Activated T-helper 2 cell treated with anti-CD3 and anti-CD28 coated beads, Interferon-gamma antibody, Interleukin-2, Interleukin-4, amounts not matched to agents 10 μg/mL and 5 μg/mL and 100 μg/mL, durations not matched to agents 14 hours and 24 hours and 36 hours (primary cell): ENCODE measurements at places on chromosomes 6 and 20.

GRCh38 chr20:33828967-33829560 lies 17.9 kb downstream of the CHMP4B start:
- no peak for DNase-seq

DNA sequence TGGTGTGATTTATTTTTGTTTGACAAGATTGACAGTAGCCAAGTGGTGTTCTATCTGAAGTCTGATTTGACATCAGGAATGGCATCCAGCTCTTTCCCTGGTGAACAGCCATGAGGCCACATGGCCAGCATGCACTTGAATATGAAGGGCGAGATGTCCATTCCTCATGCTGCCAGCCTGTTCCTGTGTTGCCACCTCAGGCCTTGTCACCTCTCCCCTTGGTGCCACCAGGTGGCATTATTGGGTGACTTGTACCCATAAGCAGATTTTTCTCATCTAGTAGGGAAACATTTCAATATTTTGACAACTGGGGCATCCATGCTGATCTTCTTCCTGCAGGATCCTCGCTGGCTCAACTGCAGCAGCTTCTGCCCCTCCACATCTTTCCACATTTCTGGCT lies 199.1 kb downstream of the ERMARD start:
- DNase-seq, result no peak

DNA sequence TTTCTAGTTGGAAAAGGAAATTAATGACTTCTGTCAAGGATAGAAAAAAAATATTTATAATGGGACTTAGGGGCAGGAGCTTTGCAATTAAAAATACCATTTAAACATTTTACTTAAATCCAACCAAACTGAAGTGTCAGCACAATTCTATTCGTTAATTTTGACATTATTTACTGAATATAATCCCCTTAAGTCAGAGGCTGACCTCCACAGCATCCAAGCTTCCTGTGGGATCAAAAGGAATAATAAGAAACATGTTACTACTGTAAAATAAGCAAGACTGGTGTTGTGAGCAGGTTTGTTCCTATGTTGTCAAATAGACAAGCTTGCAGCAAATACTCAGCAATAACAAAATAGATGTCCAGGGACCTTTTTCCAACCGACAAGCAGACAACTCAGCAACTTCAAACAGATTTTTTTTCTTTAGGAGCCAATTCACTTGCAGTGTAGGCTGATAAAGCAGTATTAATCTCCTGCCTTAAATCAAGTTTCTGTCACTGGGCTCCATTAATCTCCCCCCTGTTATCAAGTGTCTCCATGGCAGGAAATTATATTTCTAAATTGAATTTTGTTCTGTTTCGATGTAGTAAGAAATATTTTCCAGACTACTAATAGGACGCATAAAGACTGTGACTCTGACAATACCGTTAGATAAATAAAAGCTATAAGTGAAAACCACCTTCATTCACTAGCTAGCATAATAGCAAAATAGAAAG lies 157.4 kb downstream of the HACE1 start:
- DNase-seq, result no peak

DNA sequence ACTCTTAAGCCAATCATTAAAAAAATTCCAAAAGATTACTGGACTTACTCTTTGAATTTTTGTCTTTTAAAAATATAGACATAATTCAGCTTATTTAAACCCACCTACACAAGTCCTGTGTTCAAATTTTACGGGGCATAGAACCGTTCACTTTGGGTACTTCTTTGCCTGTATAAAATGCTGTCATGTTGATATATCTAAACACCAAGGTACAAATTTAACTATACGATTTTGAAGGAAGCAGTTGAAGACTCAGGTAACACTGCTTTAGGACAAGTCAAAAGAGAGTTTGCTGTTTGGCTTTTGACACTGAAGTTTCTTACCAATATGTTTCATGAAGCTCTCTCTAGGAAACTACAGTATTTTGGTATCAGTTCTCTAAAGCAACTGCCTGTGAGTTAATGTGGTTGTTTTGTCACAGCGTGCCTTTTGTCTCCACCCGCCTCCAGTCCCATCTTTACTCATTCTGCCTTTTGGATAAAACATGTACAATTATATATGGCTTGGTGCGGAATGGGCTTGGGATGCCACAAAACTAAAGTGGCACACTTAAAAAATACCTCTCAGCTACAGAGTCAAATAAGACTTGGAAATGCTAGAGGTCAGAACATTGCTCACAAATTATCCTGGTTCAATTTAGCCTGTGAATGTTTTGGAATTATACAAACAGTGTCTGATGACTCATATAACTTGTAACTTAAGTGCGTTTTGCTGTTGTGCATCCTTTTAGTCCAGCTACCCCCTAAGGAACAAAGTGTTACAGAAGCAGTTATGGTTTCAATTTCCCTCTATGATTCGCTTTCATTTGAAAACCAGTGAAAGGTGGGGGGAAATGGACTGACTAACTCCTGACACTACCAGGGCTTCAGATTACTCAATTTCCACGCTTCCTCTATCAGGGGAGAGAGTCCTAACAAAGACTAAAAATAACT lies 38.7 kb downstream of the RGS17 start:
- DNase-seq, result no peak

GRCh38 chr6:52260634-52261033 lies 16.3 kb upstream of the IL17F start:
- DNase-seq, result no peak

- no peak for DNase-seq
Measured at GRCh38 chr6:130560231-130560630, 194.4 kb downstream of the TMEM200A start.

DNA sequence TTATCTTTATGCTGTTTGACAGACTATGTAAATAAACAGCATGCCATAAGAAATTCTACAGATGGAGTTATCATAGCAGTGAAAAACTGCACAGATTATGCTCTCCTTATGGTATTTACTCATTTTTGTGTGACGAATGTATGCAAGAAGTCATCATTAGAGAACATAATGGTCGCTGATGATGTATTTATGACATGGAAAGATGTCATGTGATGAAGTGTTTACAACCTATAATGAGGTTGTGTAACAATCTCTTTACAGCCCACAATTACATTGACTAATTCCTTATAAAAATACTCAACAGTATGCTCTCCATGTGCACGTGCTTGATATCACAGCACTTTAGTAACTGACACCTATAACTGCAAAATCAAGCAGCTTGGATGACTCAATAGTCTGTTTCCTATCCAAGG lies 192.4 kb downstream of the BMP2 start:
- no peak for DNase-seq

GRCh38 chr6:490251-491037 lies 98.9 kb downstream of the IRF4 start:
- no peak for DNase-seq

GRCh38 chr20:2804041-2804828 lies 3.8 kb upstream of the CPXM1 start:
- no peak for DNase-seq

DNA sequence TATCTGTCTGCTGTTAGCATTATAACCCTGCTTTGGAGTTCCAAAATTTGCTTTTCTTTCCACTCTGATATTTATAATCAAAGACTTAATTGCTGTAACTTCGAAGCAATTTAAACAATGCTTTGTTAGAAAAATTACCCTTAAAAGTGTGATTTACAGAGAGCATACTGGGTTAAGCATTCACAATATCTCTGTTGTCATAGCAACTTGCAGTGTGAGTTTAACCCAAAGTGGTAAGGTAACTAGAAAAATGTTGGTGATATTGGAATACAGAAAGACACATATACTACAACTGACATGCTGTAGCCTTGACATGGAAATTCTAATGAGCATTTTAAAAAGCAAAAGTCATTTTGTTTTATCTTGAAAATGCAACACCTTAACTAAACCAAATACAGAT lies 70.4 kb upstream of the SMLR1 start:
- no peak for DNase-seq

DNA sequence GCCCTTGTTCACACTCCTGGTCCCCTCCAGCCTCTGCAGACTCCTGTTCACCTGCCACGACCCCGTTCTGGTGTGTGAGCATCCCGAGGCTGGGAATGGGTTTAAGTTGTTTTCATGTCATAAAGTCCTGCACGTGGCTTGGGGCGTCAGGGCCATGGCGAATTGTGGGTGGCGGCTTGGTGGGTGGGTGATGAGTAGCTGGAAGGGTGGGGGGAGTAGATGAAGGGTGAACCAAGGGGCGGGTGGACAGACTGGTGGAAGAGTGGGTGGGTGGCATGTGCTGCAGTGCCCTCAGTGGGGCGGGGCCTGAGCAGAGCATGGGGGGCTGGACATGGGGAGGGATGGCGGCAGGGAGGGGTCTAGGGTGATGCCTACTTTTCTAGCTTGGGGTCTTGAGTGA lies 54.3 kb downstream of the DLGAP4 start:
- no peak for DNase-seq

DNA sequence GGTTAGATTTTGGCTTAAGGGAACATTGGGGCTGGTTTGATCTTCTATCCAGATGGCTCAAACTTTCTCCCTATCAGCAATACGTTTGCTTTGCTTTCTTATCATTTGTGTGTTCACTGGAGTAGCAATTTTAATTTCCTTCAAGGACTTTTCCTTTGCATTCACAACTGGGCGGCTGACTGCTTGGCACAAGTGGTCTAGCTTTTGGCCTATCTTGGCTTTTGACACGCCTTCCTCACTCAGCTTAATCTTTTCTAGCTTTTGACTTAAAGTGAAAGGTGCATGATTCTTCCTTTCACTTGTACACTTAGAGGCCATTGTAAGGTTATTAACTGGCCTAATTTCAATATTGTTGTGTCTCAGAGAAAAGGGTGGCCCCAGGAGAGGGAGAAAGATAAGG lies 254.9 kb downstream of the PLCB1 start:
- DNase-seq, result no peak

DNA sequence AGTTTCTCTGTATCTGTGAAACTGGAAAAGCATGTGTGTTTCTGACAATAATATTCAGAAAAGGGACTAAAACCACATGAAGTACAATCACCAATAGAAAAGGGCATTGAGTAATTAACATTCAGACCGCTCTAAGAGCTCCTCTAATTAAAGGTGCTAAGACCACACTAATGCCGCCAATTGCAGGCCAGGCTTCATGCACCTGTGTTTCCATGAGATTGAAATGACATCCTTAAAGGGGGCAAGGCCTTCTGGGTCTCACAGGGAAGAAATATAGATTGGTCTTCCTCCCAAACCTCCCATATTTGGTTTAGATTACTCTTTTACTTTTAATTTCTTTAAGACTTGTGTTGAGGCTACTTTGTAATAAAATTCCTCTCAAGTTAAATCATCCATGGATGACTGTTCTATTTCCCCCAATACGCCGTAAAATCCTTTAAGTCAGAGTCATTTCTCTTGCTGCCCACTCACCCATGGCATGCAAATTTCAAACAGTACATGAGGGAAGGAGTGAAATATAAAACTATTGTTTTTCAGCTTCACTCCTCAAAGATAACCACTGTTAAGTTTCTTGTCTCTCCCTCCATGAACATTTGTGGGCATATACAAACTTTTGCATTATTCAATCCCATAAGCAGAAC lies 110.6 kb downstream of the UBE3D start:
- DNase-seq, result no peak

- no peak for DNase-seq
Measured at GRCh38 chr6:70131528-70131927, 171.4 kb downstream of the COL9A1 start.

- no peak for DNase-seq
Measured at GRCh38 chr20:13552061-13552460, 86.7 kb downstream of the TASP1 start.

- DNase-seq, result no peak
Measured at GRCh38 chr6:95294043-95294442, 283.3 kb upstream of the MANEA start.

- DNase-seq, result no peak
Measured at GRCh38 chr6:9484686-9485085, 930.2 kb downstream of the TFAP2A start.

GRCh38 chr20:36210436-36211021 lies 25.7 kb upstream of the AAR2 start:
- no peak for DNase-seq

DNA sequence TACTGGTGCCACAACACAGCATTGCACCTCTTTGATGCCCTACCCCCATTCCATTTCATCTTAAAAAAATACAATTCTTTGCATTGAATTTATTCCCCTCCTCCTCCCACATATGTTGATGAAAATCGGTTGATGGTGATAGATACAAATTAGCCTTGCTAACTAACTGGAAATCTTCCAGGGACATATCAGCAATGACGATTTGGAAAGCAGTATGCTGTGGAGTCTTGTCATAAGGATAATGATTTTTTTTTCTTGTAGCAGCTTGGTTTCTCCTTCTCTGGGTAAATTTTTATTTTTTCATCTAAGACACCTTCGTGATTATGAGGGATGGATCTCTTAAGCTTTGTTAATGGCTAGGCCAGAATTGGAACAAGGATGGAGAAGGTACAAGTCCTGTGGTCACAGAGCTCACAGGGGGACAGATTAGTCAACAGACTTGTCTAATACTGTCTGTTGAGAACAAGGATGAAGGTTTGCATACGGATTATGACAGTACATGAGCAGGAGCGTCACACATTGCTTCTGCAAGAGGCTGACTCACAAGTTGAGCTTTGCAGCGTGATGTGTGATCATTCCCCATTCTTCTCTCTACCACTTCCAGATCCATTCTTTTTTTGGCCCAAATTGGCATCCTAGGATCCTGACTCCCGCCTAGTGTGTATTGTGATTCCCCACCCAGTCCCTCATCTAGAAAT lies 233.1 kb upstream of the FERMT1 start:
- no peak for DNase-seq

DNA sequence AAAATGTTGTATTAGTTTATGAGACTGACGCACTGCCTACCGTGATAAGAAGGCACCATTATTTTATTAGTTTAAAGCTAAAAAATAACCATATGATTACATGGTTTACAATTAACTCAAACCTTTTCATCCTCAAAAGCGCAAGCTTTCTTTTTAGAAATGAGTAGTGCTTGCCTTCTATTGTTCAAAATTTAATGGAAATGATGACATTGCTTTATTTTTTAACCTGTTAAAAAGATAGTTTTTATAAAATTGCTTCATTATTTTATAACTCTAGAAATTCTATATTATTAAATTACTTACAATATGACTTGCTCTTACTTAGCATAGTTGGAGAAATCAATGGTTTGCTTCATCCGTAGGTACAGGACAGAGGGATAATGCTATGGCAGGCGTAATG lies 78.7 kb upstream of the HDDC2 start:
- DNase-seq, result no peak

DNA sequence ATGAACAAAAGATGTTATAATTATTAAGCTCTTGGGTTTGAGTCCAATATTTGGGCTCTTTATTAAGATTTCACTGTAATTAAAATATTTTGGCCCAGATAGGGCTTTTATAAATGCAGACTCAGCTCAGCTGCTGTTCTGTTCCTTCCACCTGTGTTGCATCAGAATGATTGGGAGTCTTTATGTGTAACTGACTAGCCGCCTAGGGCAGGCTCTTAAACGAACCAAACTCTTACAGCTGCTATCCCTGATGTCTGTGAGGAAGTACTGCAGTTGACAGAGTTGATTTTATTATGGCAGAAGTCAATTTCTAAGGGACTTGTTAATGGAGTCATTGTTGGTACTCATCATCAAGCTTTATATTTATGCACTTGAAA lies 144.7 kb downstream of the MYO6 start:
- DNase-seq, result no peak

GRCh38 chr6:88823998-88824397 lies 139.4 kb downstream of the RNGTT start:
- DNase-seq, result no peak

GRCh38 chr20:4281258-4282055 lies 266.1 kb upstream of the RNF24 start:
- no peak for DNase-seq
